ENCODE measurements at places on chromosomes 7 and 10.
A peak's percentile ranks its signal among the peaks of the same experiment; 100 is the strongest.

GRCh38 chr7:139232377-139232717 is 1.3 kb downstream of the UBN2 start:
- no peak for DNase-seq

GRCh38 chr7:17984288-17984687 is 43.4 kb downstream of the PRPS1L1 start:
- DNase-seq, result no peak

DNA sequence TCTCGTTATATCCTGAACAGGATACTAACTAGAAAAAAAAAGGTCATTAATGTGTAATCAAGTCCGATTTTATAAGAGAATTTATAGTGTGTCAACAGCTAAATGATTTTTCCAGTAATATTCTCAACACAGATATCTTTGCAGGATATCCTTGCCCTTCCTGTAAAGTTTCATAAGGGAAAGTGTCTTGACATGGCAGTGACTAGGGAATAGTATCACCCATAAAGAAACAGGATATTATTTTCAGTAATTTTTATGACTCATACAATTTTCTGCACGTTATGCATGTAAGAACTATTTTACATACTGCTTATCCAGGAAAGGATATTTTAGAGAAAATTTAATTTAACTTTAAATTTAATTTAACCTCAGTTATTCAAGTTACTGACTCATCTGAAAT is 19.5 kb upstream of the PNLIP start:
- DNase-seq, result no peak

- DNase-seq, result no peak
Measured at GRCh38 chr7:36487756-36488336, 98.2 kb downstream of the ANLN start.

GRCh38 chr10:127182161-127182560 is 14.2 kb downstream of the INSYN2A start:
- no peak for DNase-seq

DNA sequence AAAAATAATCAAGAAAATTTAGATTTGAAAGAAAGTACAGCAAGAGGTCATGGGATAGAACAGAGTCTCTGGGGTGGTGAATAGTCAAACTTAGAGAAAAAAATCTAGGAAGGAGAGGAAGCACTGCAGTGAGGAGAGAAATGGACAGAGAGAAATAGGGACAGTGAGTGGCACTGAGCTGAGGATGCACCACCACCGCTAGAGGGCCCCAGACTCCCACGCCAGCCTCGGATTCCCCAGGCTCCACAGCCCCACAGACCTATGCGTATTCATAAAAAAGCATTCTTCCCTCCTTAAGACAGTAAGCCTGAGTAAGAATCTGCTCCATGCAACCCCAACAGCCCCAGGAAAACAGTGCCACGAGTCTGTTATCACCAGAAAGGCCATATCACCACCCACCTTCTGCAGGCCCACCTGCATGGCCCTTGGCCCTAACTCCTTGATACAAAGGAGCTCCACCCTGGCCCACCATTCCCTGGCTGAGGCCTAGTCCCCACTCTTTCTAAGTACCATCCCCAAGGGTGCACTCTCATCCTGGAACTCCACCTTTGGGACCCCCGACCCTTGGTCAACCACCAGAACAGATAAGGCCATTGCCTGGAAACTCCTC is 91.0 kb downstream of the ALOX5 start:
- peak; percentile 68 for DNase-seq

DNA sequence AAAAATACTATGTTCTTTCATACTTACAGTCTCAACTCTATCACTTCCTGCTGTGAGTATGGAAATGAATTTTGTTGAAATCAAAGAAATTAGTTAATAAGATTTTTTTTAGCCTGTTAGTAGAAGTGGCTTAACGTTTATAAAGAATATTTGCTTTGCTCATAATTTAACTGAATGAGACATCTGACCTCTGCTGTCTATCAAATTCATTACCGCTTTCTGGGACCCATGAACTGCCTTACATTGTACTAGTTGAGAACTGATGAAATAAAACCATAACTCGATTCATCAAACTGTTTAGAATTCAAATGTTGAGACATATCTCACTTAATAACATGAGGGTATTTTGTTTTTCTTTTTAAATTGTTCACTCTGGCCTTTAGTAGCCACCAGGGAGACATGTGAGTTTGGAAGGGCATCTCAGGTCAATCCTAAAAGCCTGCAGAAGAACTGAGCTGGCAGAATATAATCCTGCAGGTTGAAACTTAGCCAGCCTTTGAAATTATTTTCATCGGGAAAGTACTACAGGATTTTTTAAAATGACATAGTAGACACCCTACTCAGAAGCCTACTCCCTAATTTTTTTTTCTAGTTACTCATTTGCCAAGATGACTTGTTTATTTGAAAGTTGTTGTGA is 78.7 kb downstream of the KIAA1217 start:
- DNase-seq, result no peak

DNA sequence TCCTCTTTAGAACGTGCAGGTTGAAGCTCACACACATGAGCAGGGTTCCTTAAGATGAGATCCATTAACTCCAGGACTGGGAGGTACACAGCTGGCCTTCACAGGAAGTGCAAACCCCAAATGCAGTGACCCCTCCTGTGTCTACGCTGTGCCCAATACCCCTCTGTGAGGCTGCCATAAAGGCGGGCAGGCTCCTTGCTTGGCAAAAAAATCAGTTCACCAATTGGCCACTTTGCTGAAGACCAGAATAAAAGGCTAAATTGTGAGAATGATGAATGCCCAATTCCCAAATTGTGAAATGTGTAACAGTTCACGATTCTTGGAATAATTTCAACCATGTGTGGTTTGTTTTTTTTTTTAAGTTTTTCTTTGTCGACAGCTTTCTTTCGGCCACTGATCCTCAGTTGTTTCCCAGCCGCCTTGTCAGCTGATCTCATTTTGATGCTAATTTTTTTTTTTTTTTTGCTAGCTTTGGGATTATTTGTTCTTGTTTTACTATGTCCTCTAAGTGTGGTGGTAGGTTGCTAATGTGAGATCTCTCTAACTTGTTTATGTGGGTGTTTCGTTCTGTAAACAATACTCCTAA is 101.9 kb upstream of the PRSS58 start:
- no peak for DNase-seq

- DNase-seq, result no peak
Measured at GRCh38 chr7:140607441-140607989, 33.1 kb downstream of the DENND2A start.

DNA sequence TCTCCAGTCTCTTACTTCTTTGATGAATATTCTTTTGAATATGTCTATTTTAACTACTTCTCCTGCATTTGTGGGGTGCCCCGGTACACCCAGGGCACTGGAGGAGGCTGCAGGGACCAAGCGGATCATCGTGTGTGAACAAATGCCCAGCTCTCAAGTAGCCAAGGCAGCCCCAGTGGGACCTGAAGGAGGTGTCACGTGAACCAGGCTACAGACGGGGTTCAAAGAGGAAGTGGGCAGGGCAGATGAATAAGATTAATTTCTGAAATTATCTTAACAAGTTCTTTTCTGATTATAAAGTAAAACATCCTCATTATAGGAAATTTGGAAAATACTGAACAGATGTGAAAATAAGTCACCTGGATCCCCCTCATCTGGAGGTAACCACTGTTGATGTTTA is 78.4 kb upstream of the DUSP5 start:
- no peak for DNase-seq

DNA sequence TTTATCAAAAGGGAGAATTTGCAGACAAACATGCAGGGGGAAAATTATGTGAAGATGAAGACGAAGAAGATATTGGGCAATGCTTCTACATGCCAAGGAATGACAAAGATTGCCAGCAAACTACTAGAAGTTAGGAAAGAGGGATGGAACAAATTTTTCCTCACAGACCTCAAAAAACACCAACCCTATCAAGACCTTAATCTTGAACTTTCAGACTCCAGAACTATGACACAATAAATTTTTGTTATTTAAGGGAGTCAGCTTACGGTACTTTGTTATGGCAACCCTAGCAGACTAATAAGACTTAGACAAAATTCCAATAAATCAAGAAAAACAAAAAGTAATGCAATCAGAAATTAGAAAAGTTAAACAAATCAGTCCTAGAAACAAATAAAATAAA is 280.0 kb upstream of the GNAI1 start:
- DNase-seq, result no peak
